ENCODE measurements at places on chromosomes 7 and 10.

DNA sequence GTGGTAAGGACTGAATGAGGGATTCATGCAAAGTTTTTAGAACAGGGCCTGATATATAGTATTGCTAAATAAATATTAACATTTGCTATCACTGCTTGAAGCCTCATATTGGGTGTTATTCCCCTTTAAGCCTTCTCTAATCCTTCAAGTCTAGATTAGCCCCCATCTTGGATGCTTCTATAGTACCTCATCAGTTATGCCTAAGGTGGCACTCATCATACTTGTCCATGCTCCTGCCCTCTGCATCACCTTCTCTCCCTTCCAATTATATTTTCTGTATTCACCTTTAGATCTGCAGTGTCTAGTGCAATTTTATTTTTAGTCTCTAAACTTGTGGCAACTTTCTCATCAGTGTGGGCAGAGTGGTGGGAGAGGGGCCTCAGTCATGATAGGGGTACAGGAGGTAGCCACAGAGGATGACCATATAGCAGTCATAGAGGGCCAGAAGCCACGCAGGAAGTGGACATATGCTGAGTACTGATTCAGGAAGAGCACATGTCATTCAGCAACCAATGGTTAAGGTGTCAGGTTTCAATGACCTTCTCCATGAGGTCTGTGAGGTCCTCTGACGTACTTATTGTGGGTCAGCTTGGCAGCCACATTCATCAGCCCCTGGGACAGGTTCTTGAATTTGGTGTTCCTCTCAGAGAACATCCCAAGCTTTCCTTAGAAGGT, 2.5 kb downstream of the ENTPD1 start:
- DNase-seq: no peak

DNA sequence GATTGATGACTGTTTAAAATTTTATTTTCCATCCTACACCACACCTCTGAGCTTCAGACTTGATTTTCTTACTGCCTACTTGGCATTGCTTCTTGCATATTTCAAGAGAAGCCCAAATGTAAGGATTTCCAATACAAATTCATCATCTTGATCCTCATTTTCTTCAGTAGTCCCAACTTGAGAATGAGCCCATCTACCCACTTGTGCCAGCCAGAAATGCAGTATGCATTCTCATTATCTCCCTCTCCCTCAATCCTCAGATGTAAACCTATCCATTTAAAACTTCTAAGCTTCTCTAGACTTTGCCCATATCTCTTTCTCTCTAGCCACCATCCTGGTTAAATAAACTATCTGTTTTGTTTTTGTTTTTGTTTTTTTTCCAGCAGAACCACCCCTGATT, 22.4 kb upstream of the EGFR start:
- no peak for DNase-seq

DNA sequence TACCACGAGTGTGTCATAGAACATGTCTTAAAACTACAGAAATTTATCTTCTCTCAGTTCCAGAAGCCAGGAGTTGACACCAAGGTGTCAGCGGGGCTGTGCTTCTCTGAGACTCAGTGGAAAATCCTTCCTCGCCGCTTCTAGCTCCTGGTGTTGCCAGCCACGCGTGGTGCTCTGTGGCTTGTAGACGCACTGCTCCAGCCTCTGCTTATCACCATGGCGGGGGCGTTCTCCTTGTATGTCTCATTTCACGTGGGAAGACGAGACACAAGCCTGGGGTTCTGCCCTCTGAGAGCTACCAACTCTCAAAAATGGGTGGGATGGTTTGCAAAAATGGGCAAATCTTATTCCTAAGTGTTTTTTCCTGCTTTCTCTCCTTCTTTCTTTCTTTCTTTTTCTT, 11.0 kb upstream of the GALNTL5 start:
- no peak for DNase-seq

- no peak for DNase-seq
Observed at GRCh38 chr7:1260244-1260635, 27.6 kb downstream of the UNCX start.

DNA sequence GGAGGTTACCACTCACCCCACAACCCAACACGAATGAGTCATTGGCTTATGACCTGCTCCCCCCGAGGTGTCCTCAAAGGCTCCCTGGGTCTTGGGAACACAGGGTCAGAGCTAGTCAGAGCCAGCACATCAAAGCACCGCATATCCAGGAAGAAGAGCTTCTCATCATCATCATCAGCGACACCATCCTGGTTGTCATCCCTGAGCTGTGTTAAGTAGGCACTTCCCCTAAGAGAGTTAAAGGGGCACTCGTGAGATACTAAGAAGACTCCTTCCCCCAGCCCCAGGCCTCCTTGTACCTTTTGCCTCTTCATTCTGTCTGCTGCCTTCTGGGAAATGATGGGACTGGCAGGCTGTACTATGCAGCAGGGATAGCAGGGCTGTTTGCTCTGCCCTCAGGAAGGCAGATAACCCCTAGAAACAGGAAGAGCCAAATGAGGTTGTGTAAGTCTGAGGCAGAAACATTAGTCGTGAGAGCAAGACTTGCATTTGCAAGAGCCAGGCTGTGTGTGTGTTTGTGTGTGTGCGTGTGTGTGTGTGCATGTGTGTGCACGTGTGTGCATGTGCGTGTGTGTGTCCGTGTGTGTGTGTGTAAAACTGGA, 11.1 kb upstream of the CPA1 start:
- DNase-seq: no peak
